Neural crest cell (in vitro differentiated cells): ENCODE measurements at places on chromosomes 2 and 18. TPM values are rescaled to one million over a fixed set of nuclear protein-coding genes. Genes with fewer than 3 reads are reported as not detected.

DNA sequence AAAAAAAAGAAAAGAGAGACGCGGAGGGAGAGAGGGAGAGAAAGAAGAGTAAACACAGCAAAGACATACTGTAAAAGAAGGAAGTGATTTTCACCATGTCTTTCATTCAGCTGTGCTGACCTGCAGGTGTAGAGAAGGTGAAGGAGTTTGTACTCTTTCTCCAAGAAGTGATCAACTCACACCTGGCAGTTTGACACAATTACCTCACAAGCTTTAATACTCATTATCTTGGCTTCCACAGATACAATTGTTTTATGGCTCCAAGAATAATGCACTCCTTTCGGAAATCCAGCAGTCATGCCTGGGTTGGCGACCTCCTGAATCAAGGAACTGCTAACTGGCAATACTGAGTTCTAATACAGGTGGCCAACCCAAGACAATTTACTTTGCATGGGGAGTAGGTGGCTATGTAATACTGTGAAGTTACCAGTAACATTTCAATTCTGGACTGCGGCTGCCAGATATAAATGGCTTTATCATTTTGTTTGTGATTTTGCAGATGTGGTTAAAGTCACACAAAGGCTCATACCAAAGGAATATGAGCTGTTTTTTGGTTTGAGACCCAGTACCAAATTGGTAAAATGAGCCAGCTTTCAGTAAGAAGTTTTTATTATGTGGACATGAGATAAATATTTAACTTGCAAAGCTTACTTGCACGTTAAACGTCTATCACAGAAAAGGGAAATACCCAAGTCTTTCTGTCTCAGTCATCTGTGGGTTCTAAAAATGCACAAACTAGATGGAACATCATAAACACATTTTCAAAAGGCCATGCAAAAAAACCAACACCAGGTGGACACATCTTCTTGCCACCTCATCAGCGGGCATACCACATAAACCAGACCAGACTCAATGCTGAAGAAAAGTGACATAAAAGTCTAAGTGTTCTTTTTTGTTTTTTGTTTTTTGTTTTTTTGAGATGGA lies 69.3 kb downstream of the NCKAP5 start:
- no peak for DNase-seq

GRCh38 chr2:227006189-227006897 lies 157.7 kb downstream of the COL4A4 start:
- no peak for DNase-seq

GRCh38 chr2:157989227-157989626 lies 112.4 kb upstream of the UPP2 start:
- DNase-seq: no peak

GRCh38 chr2:54895730-54896129 lies 154.5 kb downstream of the RTN4 start:
- no peak for DNase-seq

GRCh38 chr2:239355724-239356123 lies 45.1 kb downstream of the HDAC4 start:
- DNase-seq: no peak

ANKRD30B gene
- total RNA-seq: not detected in 2 replicates

DNA sequence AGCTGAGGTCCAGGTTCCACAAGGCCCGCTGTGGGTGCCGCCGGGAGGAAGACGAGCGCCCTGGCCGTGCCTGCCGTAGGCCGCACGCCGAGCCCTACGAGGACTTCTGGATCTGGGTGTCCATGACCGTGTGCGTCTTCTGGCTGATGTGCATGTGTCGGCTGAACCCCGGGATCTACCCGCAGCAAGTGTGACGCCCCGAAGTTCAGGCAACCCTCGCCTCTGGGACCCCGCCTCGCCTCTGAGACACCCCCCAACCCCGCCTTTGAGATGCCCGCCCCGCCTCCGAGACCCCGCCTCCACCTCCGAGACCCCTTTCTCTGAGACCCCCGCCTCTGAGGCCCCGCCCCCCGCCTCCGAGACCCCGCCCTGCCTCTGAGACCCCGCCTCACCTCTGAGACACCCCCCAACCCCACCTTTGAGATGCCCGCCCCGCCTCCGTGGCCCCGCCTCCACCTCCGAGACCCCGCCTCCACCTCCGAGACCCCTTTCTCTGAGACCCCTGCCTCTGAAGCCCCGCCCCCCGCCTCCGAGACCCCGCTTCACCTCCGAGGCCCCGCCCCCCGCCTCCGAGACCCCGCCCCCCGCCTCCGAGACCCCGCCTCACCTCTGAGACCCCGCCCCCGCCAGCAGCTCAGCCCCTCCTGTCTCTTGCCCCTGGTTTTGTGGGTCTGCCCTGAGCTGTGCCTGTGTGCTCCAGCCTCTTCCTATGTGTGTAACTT lies 3.7 kb downstream of the RTP5 start:
- no peak for DNase-seq
